ENCODE measurements at places on chromosomes 12 and 14.

GRCh38 chr12:7091171-7091570 is 1.1 kb downstream of the C1R start:
- DNase-seq, result no peak

GRCh38 chr12:31308116-31308515 is 17.8 kb downstream of the SINHCAF start:
- no peak for DNase-seq

DNA sequence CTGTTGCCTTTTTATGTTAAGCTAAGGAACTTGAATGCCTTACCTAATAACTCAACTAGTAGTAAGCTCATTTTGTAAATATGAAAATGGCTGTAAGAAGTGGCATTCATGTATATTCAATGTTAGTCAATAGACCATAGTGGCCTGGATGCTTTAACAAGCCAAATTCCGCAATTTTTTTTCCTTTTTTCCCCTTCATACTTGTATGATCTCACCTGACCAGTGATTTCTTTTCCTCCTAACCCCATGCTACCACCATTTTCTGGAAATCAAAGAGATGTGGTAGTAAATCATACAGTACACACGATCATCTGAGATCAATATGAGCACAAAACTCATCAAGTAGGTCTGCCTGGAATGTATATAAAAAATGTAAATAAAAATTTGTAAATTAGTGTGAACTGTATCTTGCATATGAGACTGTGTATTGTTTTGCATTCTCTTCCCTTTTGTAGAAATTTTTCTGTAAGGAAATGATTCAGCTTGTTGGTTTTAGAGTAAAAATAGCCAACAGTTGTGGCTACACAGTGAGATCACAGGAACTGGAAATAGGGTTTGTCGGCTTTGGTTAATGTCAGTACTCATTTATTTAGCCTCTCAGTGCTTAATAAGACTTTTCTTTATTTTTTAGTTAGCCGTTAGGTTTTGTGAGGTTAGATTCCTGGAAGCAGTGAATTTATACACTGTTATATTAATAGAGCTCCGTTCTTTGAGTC is 62.5 kb downstream of the ETNK1 start:
- no peak for DNase-seq

DNA sequence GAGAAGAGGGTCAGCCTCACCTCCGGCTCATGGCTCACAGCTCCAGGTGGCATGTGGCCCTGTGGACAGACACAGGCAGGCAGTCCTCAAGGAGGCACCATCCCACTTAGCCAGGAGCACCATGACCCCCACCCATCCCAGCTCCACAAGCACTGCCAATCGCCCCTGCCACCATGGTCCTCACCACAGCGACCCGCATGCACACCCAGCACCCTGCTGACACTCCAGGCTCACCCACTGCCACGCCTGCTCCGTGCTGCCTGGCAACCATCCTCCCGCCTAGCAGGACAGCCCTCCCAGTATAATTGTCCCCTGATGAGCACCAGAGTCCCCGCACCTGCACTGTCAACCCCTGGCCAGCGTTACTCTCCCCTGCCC is 50.9 kb downstream of the TRPV4 start:
- no peak for DNase-seq

DNA sequence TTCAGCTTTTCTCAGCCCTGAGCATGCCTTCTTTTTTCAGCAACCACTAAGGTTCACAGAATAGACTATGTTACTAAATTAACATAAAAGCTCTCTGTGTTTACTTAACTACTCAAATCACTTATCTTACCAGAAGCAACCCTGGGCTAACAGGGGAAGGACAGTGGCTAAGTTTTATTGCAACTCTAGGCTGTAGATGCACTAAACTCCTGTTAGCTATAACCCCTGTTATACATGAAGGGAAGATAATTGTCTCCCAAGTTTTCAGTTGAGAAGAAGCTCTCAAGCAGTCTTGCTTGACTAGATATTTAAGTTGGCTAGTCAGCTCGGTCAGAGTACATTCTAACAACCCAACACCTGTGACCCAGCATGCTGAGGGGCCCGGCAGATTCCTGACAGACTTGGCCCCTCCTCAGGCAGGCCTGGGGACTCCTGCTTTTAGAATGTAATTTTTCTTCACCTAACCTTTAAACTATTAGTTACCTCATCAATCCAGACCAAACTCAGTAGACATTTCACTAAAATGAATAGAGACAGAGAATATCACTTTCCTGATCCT is 464.5 kb downstream of the EGLN3 start:
- DNase-seq, result no peak

- DNase-seq, result no peak
Observed at GRCh38 chr12:7502612-7503011, 965 bp downstream of the CD163 start.

GRCh38 chr12:115491511-115492250 is 785.8 kb downstream of the MED13L start:
- no peak for DNase-seq

GRCh38 chr12:75699251-75699650 is 187.8 kb upstream of the KRR1 start:
- DNase-seq, result no peak

GRCh38 chr14:51823706-51824105 is 36.7 kb upstream of the GNG2 start:
- no peak for DNase-seq

DNA sequence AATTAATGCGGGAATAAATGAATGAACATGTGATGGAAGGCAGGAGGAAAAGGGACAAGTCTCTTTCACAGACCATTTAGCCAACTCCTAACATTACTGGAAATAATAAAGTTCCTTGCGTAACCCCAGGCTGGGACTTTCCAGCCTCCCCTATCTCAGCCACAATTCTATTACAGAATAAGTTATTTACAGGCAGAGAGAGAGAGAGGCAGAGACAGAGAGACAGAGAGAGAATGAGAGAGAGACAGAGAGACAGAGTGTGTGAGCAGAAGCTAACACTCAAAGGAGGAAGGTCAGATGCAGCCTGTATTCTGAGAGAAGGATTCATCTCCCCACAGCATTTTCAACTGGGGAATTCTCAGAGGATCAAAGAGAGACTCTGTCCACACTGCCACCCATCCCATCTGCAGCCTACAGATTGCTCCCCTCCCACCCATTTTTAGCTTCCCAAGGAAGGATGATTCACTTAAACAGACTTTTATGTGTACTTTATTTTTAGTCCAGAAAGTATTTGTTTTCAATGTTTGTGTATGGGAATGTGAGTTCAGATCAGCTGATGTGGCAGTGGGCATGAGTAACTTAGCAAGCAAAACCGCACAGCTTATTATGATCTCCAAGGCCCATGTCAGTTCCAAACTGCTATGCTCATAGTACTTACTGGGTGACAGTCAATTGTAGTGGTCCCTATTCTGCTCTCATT is 165.7 kb downstream of the CAND1 start:
- no peak for DNase-seq

- DNase-seq, result no peak
Observed at GRCh38 chr14:82724316-82724715, 1190.7 kb upstream of the SEL1L start.

- DNase-seq, result no peak
Observed at GRCh38 chr12:101235686-101236085, 25.6 kb upstream of the SLC5A8 start.

DNA sequence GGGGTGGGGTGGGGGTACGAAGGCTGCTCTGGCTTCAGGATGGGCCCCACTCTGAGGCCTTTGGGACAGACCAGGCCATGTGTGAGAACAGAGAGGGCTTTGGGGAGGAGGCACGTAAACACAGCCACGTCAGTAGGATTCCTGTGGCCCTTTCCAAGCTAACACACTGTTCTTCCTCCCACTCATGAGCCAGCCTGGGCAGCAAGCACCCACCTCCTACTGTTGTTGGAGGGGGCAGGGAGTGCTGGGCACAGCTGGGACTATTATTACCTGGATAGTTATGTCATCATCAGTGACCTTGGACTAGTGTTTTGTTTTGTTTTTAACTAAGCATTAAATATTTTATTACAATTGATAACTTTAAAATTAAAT is 5.3 kb downstream of the CHGA start:
- no peak for DNase-seq

- no peak for DNase-seq
Observed at GRCh38 chr14:106681568-106681967, 1155.2 kb downstream of the TMEM121 start.

- DNase-seq, result no peak
Observed at GRCh38 chr12:28446031-28446430, 255.8 kb downstream of the CCDC91 start.

- no peak for DNase-seq
Observed at GRCh38 chr12:58889557-58889956, 30.7 kb downstream of the LRIG3 start.

GRCh38 chr12:69087986-69088385 is 151.4 kb upstream of the CPSF6 start:
- DNase-seq, result no peak

DNA sequence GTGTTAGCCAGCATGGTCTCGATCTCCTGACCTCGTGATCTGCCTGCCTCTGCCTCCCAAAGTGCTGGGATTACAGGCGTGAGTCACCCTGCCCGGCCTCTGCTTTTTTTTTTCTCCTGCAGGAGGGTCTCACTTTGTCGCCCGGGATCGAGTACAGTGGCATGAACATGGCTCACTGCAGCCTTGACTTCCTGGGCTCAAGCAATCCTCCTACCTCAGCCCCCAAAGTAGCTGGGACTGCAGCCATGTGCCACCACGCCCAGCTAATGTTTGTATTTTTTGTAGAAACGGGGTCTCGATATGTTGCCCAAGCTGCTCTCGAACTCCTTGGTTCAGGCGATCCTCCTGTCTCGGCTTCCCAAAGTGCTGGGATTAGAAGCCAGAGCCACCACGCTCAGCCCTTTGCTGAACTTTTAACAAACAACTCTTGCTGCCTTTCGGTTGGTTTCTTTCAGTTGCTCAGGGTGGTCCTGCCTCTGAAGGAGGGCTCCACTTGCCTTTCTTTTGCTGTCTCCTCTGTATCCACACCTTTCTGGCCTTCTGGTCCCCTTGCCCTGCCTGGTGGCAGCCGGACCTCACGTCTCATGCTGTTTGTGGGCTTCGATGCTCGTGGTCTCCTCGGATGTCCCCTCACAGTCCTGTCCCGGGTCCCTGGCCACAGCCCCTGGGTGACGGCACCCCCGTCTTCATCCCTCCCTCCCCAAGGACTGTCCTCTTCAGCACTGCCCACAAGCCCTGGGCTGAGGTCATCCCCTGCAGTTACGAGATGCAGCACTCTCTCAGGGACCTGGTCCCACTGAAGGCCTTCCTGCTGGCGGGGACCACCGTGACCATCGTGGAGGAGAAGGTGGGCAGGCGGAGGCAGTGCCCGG is 3.8 kb upstream of the B3GNT4 start:
- DNase-seq, result peak; percentile 73

Measured in cardiac septum (tissue), 1 donor.